ENCODE measurements at places on chromosomes 3 and 15.

DNA sequence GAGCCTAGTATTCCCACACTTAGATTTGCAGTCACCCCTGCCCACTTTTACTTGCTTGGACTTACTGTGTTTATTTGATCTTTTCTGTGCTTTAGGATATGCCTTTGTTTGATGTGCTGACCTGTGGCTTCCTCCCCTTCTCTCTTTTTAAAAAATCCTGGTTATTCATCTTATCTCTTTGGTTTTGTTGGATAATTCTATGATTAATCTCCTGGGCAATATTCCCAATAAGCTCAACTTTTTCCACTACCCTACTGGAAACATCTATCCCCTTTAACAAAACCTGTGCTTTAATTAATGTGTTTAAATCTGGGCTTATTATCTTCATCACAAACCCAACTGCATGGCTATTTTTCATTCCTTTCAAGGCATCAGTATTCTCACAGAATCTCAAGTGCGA, 476.0 kb upstream of the TGFBR2 start:
- no peak for DNase-seq

- DNase-seq, result no peak
Measured at GRCh38 chr3:10517627-10518026, 12.2 kb upstream of the ATP2B2 start.

GRCh38 chr3:139491027-139491700, 14.8 kb upstream of the RBP2 start:
- no peak for DNase-seq

GRCh38 chr3:179695672-179696313, 43.0 kb downstream of the USP13 start:
- no peak for DNase-seq

- no peak for DNase-seq
Measured at GRCh38 chr15:79025201-79025600, 65.4 kb downstream of the RASGRF1 start.

Data from AG08396 (cell line).